ENCODE measurements at places on chromosomes 12 and 14.
A peak's percentile ranks its signal among the peaks of the same experiment; 100 is the strongest.

DNA sequence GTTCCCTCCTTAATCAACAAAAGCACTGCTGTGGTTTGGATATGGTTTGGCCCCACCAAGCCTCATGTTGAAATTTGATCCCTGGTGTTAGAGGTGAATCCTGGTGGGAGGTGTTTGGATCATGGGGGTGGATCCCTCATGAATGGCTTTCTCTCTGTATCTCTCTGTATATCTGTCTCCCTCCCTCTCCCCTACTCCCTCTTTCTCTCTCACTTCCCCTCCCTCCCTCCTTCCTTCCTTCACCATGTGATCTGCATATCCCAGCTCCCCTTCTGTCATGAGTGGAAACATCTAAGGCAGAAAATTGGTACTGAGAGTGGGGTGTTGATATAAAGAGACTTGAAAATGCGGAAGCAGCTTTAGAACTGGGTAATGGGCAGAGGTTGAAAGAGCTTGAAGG, 5.2 kb downstream of the GSKIP start:
- no peak for DNase-seq

DNA sequence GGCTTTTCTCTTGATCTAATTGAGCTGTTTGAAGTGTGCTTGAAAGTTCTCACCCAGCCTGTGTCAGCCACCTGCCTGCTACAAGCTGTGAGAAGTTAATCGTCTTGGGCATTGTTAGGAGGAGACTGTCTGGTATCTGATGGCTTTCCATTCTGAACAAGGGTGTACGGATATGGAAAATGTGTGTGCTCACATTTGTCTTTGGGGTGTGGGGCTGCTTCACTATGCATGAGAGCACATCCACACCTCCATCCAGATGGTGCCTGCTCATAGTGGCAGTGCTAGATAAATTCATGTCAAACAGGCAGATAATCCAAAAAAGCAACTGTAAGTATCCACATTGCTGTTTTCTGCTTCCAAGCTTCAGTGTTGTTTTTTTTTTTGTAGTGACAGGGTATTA, 462.2 kb downstream of the DIO2 start:
- DNase-seq = no peak

GRCh38 chr14:24613241-24613640, 3.8 kb upstream of the GZMH start:
- peak; percentile 85 for DNase-seq

DNA sequence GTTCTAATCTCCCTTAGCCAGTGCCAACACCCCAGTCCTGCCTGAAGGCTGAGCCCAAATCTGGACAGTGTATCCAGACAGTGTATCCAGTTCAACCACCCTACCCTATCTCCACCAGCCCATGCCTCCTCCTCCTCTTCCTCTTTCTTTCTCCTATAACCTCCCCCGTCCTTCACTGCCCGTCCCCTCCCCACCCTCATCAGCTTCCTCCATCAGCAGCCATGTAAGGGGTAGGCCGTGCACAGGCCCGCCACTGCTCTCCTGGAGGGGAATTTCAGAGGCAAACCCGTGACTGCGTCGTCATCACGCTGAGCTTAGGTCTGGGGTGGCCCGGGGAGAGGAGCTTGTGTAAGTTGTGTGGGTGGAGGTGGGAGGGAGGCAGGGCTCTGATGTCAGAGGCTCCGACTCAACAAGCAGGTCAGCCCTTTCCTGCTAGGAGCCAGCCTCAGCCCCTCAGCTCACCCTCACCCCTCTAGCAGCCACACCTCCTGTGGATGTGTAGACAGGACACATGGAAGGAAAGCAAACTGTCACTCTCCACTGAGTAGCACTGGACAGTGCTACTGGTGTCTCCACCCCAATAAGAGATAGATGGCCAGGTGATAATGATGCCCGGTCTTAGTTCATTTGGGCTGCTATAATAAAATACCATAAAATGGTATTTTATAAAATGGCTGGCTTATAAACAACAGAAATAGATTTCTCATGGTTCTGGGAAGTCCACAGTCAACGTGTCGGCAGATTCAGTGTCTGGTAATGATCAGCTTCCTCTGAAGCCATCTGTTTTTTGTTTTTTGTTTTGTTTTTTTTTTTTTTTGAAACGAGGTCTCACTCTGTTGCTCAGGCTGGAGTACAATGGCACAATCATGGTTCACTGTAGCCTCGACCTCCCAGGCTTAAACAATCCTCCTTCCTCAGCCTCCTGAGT, 50.5 kb downstream of the IRF2BPL start:
- DNase-seq = no peak

DNA sequence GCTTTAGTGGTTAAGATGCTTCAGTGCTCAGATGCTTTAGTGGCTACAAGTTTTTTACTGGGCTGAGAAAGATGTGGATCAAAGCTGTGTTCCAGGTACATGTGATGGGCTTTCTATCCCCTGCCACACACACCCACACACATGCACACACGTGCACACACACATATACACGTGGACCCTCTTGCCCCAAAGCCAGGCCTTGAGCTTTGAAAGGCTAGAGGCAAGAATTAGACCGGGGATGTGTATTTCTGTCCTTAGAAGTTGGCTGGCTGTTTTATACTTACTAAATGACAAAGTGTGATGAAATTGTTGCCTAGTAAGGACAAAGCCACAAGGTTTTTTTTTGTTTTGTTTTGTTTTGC, 376.5 kb downstream of the C12orf75 start:
- DNase-seq = no peak

- no peak for DNase-seq
These were observed 90.0 kb downstream of the ANO6 start for GRCh38 chr12:45305907-45306306.

DNA sequence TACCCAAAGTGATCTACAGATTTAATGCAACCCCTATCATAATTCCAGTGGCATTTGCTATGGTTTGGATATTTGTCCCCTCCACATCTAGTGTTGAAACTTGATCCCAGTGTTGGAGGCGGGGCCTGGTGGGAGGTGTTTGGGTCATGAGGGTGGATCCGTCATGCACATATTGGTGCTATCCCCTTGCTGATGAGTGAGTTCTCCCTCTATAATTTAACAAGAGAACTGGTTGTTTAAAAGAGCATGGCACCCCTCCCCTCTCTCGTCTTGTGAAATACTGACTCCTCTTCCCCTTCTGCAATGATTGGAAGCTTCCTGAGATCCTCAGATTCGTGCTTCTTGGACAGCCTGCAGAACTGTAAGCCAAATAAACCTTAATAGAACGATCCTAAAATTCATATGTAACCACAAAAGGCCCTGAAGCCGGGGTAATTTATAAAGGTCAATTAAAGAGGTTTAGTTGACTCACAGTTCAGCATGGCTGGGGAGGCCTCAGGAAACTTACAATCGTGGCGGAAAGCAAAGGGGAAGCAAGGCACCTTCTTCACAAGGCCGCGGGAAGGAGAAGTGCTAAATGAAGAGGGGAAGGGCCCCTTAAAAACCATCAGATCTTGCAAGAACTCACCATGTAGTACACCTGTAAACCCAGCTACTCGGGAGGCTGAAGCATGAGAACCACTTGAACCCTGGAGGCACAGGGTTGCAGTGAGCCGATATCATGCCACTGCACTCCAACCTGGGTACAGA, 41.2 kb downstream of the SLC39A9 start:
- DNase-seq = no peak

DNA sequence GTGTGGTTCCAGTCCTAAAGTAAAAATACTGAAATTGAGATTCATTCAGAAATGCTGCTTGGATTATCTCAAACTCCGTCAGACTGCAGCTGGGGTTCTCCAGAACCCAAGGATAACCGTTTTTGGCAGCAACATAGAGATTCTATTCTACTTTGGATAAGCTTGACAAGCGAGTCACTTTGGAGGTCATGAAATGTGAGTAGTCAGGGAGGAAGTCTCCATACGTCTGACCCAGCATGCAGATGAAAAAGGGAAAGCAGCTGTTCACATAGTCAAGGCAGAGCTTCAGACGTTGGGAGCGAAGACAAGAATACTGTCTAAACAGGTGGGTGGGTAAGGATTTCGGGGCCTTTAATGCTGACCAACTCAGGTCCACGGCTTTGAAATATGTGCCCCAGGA, 14.9 kb upstream of the HSP90B1 start:
- no peak for DNase-seq

- DNase-seq = peak; percentile 74
These were observed 24.3 kb upstream of the PCNX1 start for GRCh38 chr14:70882776-70883492.

- no peak for DNase-seq
These were observed 455.1 kb downstream of the BTG1 start for GRCh38 chr12:91690531-91690930.

- DNase-seq = peak; percentile 9
These were observed 4.7 kb upstream of the EIF2S3B start for GRCh38 chr12:10501030-10501429.
